ENCODE measurements at places on chromosomes 2 and 18. TPM values are rescaled to one million over a fixed set of nuclear protein-coding genes. Genes with fewer than 3 reads are reported as not detected.

ZSWIM2 gene
- total RNA-seq, result under 0.01 TPM

GAREM2 gene
- 0.66 TPM for total RNA-seq

TACR1 gene
- total RNA-seq, result not detected

ROCK2 gene
- 58.1 TPM for total RNA-seq

BCL2 gene
- 3.6 TPM for total RNA-seq

ELOA2 gene
- not detected for total RNA-seq

ANO7 gene
- total RNA-seq, result 0.50 TPM

GKN1 gene
- total RNA-seq, result not detected

SLC4A5 gene
- total RNA-seq, result under 0.01 TPM

HOXD11 gene
- total RNA-seq, result not detected

AOX1 gene
- 81.4 TPM for total RNA-seq

CDKL4 gene
- 3.0 TPM for total RNA-seq

CDH7 gene
- total RNA-seq, result not detected

VAMP5 gene
- 69.5 TPM for total RNA-seq

KIF5C gene
- total RNA-seq, result 0.17 TPM

MYO5B gene
- under 0.01 TPM for total RNA-seq

C2orf78 gene
- total RNA-seq, result not detected

HOXD10 gene
- not detected for total RNA-seq

DIPK1C gene
- not detected for total RNA-seq

DPP10 gene
- not detected for total RNA-seq

ANKRD62 gene
- not detected for total RNA-seq

IL18RAP gene
- under 0.01 TPM for total RNA-seq

AP1S3 gene
- 3.3 TPM for total RNA-seq

ERICH2 gene
- 3.1 TPM for total RNA-seq

CNGA3 gene
- under 0.01 TPM for total RNA-seq

CHRND gene
- not detected for total RNA-seq

CYP1B1 gene
- 94.1 TPM for total RNA-seq

TXNDC2 gene
- total RNA-seq, result not detected

CD8B2 gene
- not detected for total RNA-seq

DCDC2C gene
- total RNA-seq, result not detected

SKOR2 gene
- total RNA-seq, result not detected

REEP1 gene
- total RNA-seq, result not detected
